ENCODE measurements at places on chromosomes 6 and 20. TPM values are rescaled to one million over a fixed set of nuclear protein-coding genes. Genes with fewer than 3 reads are reported as not detected.

The EEF1E1 gene
- 60.0 TPM for total RNA-seq

The CYP21A2 gene
- not detected for total RNA-seq

GRCh38 chr6:150256618-150257272 is 112.1 kb upstream of the IYD start:
- no peak overlapping the region for H3K4me3 ChIP-seq
- peaks cover 5% of the 10 kb centered on the region for H3K4me1 ChIP-seq
- H3K36me3 ChIP-seq, result no peaks in the 10 kb centered on the region
- H3K27me3 ChIP-seq, result no peaks in the 10 kb centered on the region
- DNase-seq, result peak; percentile 73
- no peak overlapping the region for H3K27ac ChIP-seq

The NKX2-2 gene
- total RNA-seq, result not detected

GRCh38 chr20:4810426-4811019 is 88.8 kb downstream of the PRND start:
- peaks cover 6% of the 10 kb centered on the region for H3K36me3 ChIP-seq
- no peaks in the 10 kb centered on the region for H3K27me3 ChIP-seq
- no peak overlapping the region for H3K4me3 ChIP-seq
- no peak for DNase-seq
- H3K27ac ChIP-seq, result no peak overlapping the region
